ENCODE measurements at places on chromosomes 3 and 15.

GRCh38 chr3:73144828-73145227 is 83.4 kb downstream of the EBLN2 start:
- no peak for DNase-seq

GRCh38 chr3:85377115-85377514 is 418.3 kb downstream of the CADM2 start:
- no peak for DNase-seq

GRCh38 chr15:83066734-83067637 is at the start of gene BTBD1:
Gene BTBD1, minus strand, starts transcription at chr15:83067252. Its CDS starts 101 bp downstream, at chr15:83067151.
- DNase-seq = peak; percentile 84

GRCh38 chr15:84734794-84735479 is 13.5 kb upstream of the ZNF592 start:
- peak; percentile 71 for DNase-seq

- DNase-seq = no peak
Measured at GRCh38 chr15:31266712-31267111, 59.9 kb upstream of the KLF13 start.

GRCh38 chr15:71599418-71600151 is 210.8 kb upstream of the NR2E3 start:
- no peak for DNase-seq

DNA sequence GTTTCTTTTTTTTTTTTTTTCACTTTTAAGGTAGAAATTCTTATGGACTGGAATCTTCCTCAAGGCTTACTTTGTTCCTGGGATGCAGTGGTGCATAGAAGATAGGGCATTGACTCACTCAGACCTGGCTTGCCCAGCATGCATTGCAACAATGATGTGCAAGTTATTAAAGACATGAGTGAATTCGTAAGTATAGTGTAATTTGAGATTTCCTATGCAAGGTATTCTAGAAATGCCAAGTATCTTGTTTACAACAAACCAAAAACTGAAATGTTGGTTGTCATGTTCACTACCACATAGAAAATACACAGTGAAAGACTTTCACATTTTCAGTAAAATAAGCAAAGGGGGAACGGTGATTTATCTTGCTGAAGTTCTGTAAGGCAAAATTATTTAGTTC is 56.5 kb upstream of the FNDC3B start:
- no peak for DNase-seq

DNA sequence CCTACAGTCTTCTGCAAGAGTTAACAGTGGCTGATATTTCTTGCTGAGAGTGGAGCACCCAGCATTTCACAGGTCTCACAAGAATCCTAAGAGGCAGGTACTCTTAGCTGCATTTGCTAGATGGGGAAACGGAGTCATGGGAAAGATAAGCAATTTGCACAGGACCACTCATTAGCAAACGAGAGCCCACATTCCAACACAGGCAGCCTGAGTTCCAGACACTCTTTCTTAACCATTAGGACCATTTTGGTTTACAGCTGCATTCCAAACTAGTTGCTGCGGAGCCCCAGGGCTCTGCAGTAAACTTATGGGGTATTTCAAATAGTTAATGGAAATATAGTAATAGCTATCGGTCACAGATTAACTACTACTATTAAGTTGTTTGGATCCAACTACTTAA is 42.5 kb downstream of the LYZL4 start:
- no peak for DNase-seq

DNA sequence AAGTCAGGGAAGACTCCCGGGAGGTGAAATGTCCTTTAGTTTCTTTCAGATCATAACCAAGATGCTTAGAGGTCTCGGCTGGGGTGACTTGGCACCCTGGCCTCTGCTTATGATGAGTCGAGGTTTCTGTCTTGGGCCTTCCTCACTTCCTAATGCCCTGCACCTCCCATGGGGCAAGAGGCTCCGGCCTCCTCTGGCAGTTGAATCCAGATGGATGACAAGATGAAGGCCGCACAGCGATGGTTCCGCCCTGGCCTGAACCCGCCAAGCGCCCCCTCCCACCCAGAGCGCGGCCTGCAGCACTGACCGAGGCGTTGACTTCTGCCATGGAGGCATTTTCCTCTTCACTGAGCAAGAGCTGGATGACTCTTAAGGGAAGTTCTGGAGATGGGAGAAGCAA is 31.3 kb downstream of the MUC20 start:
- DNase-seq = no peak

DNA sequence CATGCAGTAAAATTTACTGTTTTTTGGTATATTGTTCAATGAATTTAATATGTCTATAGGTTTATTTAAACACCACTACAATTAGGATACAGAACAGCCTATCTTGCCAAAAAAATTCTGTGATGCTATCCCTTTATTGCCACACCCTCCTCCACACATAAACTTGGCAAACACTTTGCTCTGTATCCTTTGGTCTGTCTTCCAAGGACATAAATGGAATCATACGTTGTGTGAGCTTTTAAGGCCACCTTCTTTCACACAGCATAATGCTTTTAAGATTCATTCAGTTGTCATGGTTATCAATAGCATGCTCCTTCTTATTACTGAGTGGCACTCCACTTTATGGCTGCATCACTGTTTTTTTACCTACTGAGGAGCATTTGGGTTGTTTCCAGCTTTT is 71.5 kb downstream of the CERS3 start:
- no peak for DNase-seq

DNA sequence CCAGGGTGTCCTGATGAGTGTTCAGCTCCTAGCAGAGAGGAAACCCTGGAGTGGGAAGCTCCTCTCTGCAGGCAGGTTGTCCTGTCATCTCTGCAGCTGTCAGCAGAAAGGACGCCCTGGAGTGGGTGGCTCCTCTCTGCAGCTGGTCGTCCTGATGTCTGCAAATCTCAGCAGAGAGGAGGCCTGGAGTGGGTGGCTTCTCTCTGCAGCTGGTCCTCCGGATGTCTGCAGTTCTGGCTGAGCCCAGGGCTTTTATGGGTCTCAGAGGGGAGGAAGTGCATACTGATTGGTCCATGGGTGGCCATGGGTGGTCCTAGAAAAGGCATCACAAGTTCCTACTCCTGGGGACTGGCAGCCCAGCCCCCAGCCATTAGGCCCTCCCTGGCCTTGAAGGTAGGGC is 102.6 kb upstream of the BNIP2 start:
- no peak for DNase-seq

- DNase-seq = peak; percentile 41
Measured at GRCh38 chr3:157129803-157130466, 30.0 kb downstream of the CCNL1 start.

- no peak for DNase-seq
Measured at GRCh38 chr3:188239035-188239434, 85.1 kb downstream of the LPP start.

DNA sequence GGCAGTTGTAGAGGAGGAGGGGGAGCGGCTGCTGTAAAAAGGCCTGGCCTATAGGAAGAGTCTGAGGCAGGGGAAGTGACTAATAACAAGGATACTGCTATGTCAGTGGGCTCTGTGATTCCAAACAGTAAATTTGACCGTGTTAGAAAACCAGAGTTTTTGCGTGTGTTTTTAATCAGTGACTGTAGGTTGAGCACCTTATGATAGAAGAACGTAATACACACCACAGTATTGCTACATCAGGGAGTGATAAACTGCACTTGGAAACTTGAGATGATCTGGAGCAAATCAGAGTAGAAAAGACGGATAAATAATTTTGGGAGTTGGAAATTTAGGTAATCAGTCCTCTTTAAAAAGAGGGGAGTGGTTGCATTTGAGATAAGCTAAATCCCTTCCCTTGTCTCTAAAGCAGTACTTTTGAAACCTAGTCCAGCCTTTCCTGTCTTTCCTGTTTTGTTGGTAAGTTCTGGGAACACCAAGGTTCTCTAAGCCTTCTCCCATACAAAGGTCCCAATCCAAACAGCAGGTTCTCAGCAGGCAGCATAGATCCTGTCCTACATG is 130.5 kb upstream of the NR2E3 start:
- DNase-seq = no peak

GRCh38 chr3:111936191-111936841 is 42.5 kb upstream of the ABHD10 start:
- no peak for DNase-seq

GRCh38 chr15:61056386-61056785 is 172.7 kb downstream of the RORA start:
- DNase-seq = no peak

GRCh38 chr3:143507735-143508580 is 340.3 kb downstream of the SLC9A9 start:
- no peak for DNase-seq

DNA sequence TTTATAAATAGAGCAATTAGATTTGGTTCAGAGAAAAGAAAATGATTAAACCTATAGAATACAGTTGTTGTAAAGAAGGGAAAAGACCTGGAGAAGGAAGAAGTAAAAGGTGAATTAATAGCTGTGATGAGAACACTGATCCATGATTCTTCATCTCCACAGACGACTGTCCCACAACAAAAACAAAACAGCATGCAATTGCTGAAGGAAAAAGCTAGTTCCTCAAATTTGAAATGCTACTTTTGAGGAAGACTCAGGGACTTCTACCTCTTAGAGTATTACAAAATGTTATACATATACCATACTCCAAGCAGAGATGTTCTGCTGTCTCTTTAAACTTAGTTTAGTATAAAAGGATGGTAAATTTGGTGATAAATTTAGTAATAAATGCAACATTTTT is 21.5 kb downstream of the ALCAM start:
- DNase-seq = no peak

DNA sequence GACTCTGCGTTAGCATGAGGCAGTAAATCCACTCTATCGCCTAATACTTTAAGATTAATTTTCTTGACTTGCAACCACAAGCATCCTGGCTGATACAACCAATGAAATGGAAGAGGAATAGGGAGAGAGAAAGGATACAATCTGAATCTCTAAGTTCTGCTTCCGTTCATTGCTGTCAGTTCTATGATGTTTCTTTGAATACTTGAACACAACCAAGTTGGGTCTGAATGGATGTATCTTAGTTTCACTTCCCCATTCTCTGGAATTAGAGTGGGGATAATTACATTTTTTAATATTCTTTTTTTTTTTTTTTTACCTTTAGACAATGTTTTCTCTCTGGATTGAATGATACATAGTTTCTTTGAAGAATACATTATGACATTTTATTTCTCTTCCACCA is 22.9 kb downstream of the PDE8A start:
- no peak for DNase-seq

DNA sequence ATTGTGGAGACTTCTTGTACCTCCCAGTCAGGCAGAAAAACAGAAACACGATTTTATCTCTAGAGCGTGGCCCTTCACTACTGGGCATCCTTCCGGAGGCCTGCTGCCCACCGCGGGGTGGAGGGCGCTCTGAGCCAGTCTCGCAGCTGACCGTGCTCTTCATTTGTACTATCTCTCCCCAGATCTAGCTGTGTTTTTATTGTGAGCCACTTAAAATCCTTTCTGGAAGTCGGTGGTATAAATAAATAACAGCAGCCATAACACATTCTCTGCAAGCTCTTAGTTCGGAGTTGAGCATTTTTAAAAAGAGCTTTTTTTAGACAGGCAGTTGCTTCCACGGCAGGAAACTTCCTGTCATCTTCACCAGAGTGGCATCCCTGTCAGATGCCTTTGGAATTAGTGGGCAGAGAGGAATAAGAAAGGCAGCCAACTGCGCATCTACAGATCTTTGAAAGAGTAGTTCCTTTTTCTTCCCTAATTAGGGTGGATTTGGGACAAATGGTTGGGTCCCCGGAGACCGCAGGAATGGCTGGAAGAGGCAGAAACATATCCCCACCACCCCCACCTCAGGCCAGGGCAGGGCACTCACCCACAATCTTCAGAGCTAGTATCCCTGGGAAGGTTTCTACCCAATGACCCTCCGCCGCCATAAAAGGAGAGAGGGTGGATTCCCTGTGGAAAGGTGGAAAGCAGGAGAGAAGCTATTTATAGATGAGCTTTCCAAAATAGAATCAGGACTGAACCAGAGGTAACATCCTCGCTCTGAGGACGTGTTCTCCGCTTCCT is 91.1 kb downstream of the TOP2B start:
- no peak for DNase-seq

DNA sequence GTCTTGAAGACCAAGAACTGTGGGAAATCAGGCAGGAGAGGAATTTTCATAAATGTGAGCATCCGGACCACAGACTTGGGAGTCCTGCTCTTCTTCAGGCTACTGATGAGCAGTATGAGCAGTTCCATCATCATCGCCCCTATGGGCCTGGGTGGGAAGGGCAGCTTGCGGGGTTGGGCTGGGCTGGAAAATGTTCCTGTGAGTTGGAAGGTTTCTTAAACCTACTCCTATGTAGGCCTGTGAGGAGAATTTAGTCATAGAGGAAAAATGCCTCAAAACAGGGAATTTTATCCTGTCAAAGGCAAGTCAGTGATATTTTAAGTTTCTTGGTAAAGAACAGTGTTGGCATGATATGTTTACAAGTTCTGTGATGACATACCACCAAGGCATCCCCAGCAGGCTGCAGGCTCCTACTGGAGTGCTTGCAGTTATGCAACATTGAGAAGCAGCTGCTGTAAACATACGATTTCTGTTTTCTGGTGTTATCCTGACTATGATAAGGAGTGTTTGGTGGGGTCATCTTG is 10.3 kb downstream of the MASP1 start:
- no peak for DNase-seq

GRCh38 chr3:53820756-53821580 is 25.3 kb downstream of the CHDH start:
- DNase-seq = no peak

- no peak for DNase-seq
Measured at GRCh38 chr3:105480768-105481167, 114.1 kb downstream of the ALCAM start.
